ENCODE measurements at places on chromosomes 12 and 14. TPM values are rescaled to one million over a fixed set of nuclear protein-coding genes. Genes with fewer than 3 reads are reported as not detected.

MCRS1 gene
- 69.7 TPM for total RNA-seq

ADCK1 gene
- 4.7 TPM for total RNA-seq

ACRBP gene
- total RNA-seq = 0.16 TPM

PIANP gene
- total RNA-seq = not detected

DNAI7 gene
- 0.08 TPM for total RNA-seq

Data from hair follicular keratinocyte (primary cell).